Stimulated activated CD4-positive, alpha-beta T cell treated with anti-CD3 and anti-CD28 coated beads, Interleukin-1b, Interleukin-23, amount 100 ng/mL, for 4 hours (primary cell): ENCODE measurements at places on chromosomes 16 and 17.

GRCh38 chr17:70517816-70518215 is 348.5 kb downstream of the KCNJ2 start:
- DNase-seq: no peak

DNA sequence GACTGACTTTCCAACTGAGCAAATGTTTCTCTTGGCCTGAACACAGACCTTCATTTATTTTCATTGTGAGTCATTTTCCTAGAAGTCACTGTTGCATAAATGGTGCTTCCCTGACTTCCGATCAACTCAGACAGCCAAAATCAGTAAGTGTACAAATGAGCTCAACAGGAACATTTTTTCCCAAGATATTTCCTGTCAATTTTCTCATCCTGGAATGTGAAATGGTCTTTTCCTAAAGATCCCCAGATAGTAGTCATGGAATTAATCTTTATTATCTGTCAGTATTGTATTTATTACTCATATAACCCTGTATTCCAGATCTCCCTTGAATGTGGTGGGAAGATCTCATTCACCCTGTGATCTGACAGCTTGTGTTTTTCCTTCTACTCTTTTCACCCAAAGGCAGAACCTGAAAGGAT is 360.3 kb upstream of the KIF2B start:
- no peak for DNase-seq

- DNase-seq: no peak
Measured at GRCh38 chr17:42673885-42674754, 2.7 kb downstream of the PLEKHH3 start.

- no peak for DNase-seq
Measured at GRCh38 chr16:777826-778225, 10.4 kb downstream of the RPUSD1 start.

DNA sequence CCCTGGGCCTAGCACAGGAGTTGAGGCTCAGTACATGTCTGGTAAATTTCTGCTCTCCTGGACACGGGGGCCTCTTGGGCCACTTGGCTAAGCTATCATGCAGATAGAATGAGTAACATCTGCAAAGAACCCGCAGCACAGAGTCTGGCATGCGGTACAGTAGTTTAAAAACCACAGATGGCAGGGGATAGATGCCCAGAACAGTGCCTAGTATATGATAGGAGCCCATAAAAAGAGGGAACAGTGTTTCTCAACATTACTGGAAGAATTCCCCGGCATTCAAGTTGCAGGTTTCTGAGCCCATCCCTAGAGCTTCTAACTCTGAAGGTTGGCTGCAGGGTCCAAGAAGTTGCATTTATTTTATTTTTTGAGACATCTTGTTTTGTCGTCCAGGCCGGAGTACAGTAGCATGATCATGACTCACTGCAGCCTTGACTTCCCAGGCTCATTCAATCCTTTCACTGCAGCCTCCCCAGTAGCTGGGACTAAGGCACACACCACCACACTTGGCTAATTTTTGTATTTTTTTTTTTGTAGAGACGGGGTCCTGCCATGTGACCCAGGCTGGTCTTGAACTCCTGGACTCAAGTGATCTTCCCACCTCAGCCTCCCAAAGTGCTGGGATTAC is 5.8 kb downstream of the CDIPT start:
- DNase-seq: no peak

GRCh38 chr17:29102741-29103181 is 59.8 kb downstream of the PIPOX start:
- DNase-seq: no peak

GRCh38 chr17:15239491-15239890 is 25.6 kb downstream of the PMP22 start:
- DNase-seq: no peak

- DNase-seq: no peak
Measured at GRCh38 chr17:44122816-44123355, 555 bp downstream of the HDAC5 start.

DNA sequence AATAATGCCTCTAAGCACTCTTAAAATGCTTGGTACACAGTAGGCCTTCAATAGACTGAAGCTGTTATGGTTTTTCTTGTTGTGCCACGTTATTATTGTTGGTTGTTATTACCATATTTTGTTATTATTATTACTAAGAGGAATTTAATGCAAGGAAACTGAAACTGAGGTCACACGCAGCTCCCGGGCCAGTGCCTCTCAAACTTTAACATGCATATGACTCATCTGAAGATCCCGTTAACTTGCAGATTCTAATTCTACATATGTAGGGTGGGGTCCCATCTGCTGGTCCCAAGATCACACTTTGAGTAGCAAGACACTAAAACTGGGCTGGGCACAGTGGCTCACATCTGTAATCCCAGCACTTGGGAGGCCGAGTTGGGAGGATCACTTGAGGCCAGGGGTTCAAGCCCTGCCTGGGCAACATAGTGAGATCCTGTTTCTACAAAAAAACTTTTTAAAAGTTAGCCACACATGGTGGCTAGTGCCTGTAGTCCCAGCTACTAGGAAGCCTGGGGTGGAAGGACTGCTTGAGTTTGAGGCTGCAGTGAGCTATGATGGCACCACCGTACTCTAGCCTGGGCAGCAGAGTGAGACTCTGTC is 888 bp downstream of the ACSM5 start:
- no peak for DNase-seq
